ENCODE measurements at places on chromosomes 7 and 10. TPM values are rescaled to one million over a fixed set of nuclear protein-coding genes. Genes with fewer than 3 reads are reported as not detected.

The DGKB gene
- total RNA-seq: 0.19 TPM

The HOGA1 gene
- total RNA-seq: not detected

The STMP1 gene
- total RNA-seq: 28.5 TPM

The R3HCC1L gene
- total RNA-seq: 15.3 TPM

The SPDYE8 gene
- total RNA-seq: not detected

The ZNF679 gene
- total RNA-seq: not detected

The KAZALD1 gene
- total RNA-seq: 16.7 TPM

The GIMAP8 gene
- 9.1 TPM for total RNA-seq

The STEAP1 gene
- total RNA-seq: 24.5 TPM

The FAM241B gene
- total RNA-seq: 2.2 TPM

The PDZD8 gene
- 57.6 TPM for total RNA-seq

The NPTX2 gene
- 3.7 TPM for total RNA-seq

The TRPV5 gene
- not detected for total RNA-seq

The RASSF4 gene
- 50.6 TPM for total RNA-seq

The ABCB1 gene
- 90.6 TPM for total RNA-seq

The ELN gene
- 5.0 TPM for total RNA-seq

The IFRD1 gene
- total RNA-seq: 68.0 TPM

The LAMB1 gene
- total RNA-seq: 148 TPM

The FANK1 gene
- total RNA-seq: 10.3 TPM

The TRIM50 gene
- total RNA-seq: not detected

The PTF1A gene
- not detected for total RNA-seq

The SLC18A3 gene
- not detected for total RNA-seq

The AIFM2 gene
- 21.0 TPM for total RNA-seq

All from mucosa of descending colon (tissue), 3 donors.